ENCODE measurements at places on chromosomes 16 and 17.

GRCh38 chr16:88896238-88897070, 30.0 kb upstream of the PABPN1L start:
- DNase-seq: no peak

DNA sequence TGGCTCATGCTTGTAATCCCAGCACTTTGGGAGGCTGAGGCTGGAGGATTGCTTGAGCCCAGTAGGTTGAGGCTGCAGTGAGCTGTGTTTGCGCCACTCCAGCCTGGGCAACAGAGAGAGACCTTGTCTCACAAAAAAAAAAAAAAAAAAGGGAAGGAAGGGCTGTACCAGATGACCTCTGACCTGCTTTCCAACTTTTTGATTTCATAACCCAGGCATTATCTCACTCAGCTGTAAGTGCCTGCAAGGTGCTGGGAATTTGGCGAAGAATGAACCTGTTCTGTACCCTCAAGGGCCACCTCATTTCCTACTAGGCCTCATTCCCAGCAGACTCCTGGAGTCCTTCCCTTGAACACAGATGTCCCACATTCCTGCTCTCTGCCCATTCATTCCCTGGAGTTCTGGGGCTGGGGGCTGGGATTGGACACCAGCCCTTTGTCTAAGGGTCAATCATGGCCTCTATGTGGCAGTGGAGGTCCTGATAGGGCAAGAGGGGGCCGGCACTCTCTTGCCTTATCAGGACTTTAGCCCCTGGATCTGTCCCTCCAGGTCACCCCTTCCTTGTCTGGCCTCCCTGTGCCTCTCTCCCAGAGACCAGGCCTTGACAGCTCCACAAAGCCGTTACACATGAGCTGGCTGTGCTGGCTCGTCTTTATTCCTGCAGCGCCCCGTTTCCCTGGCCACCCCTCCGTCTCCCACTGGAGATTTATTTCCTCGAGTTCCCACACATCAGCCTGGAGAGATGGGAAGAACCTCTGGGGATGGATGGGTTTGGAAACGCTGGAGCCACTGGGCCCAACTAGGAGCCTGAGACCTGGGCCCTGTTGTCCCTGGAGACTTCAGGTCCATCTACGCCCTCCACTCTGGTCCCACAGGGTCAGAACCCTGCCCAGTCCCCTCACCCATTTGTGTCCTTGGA, 821 bp upstream of the GFAP start:
- DNase-seq: no peak

GRCh38 chr17:66679631-66680517, 155.0 kb upstream of the CACNG5 start:
- no peak for DNase-seq

- DNase-seq: peak; percentile 15
These were observed 102.0 kb downstream of the ADAMTS18 start for GRCh38 chr16:77332792-77333191.

DNA sequence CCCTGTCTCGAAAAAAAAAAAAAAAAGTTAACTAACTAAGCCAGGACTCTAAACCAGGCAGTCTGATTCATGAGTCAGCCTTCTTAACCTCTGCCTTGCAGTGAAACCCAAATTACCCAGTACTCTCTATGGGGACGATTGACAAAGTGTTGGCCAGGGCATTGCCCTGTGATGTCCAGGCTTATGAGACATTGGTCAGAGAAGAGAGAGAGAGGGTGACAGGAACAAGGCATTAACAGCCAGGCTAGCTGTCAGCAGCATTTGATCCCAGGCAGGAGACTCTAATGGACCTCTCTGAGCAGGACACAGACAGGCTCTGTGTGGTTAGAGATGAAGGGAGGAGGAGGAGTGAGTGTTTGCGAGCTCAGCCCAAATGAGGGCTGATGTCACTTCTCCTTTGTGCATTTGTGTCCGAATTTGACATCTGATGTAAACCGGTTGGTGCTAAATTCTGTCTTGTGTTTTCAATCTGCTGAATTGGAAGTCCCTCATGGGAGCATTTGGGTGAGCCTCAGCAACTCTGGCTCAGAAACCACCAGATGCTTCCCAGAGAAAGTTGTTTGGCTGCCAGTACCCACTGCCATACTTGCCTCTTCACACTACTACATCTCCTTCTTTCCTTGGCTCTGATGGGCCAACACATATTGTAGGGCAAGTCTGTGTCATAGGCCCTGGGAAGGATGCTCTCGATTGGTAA, 4.3 kb upstream of the MYL4 start:
- DNase-seq: no peak

- no peak for DNase-seq
These were observed 378.9 kb downstream of the CDH13 start for GRCh38 chr16:83005653-83006160.

DNA sequence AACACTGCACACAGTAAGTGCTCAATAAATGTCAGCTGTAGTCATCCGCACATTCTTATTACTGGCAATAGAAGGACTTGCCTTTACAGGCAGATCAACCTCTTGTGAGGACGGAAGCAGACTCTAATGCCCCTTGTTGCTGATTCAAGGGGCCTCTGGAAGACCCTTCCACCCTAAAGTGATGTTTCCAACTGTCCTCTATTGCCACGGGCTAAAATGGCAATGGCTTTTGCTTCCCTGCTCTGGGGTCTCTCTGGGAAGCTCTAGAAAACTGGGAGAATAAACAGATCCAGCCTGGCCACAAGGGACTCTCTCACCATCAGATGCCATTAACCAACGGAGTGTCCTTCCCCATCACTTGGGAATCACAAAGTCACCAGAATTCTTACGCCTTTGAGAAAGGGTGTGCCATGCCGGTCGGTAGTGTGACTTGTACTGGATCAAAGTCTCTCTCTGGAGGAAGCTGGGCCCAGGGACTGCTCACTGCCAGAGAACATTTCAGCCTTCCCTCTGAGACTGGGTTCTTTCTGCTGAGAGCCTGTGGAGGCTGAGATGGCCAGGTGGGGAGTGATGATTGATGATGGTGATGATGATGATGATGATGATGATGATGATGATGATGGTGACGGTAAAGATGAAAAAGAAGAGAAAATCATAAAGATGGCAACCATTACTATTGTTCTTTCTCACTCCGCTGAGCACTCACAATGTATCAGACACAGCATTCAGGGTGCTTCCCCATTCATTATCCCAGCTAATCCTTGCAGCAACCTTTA, 146.8 kb downstream of the CYLD start:
- no peak for DNase-seq

DNA sequence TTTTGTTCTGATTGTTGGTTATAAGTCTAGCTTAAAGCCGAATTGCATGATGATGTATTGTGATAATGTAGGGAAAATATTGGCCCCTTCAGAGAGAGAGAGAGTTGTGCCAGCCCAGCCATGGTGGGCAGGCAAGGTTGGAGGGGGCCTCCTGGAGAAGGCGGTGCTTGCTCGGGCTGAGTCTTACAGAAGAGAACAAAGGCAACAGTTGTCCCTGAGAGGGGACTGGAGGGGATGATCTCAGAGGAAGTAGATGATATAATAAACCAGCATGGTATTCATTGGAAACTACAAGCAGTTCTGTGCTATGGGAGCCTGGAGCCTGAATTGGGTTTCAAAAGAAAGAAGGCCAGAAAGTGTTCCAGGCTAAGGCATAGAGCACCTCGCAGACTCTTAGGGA, 173.8 kb downstream of the RPTOR start:
- no peak for DNase-seq

GRCh38 chr17:61805399-61805798, 57.9 kb downstream of the BRIP1 start:
- DNase-seq: peak; percentile 42

DNA sequence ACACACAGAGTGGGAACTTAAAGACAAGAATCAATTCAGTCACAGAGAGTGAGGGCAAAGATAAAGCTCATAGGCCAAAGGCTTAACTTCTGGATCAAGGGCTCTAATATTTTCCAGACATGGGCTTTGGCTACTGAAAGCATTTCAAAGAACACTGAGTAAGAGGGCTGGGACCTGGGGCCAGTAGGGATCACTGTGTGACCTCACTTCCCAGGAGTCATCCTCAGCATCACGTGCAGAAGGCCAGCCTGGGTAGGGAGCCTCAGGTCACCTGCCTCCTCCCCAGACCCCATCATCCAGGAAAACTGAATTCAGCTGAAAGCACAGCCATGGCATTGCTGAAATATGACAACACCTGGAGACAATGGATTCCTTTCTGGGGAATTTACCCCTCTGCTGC, 163.5 kb downstream of the RAB11FIP4 start:
- no peak for DNase-seq

DNA sequence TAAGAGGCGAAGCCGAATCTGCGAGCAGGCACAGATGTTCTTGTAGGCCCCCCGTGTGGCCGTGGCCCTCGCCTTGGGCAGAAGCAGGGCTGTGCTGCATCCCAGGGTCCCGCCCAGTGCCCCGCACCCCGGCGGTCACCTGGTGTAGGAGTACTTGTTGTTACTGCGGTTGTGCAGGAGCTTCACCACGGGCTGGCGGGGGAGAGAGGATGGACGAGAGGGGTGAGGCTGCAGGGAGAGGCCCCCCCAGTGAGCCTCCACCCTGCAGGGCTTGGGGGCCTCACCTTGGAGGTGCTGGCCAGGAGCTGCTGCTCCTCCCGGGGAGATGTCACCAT, 11.4 kb downstream of the ASPHD1 start:
- DNase-seq: no peak

DNA sequence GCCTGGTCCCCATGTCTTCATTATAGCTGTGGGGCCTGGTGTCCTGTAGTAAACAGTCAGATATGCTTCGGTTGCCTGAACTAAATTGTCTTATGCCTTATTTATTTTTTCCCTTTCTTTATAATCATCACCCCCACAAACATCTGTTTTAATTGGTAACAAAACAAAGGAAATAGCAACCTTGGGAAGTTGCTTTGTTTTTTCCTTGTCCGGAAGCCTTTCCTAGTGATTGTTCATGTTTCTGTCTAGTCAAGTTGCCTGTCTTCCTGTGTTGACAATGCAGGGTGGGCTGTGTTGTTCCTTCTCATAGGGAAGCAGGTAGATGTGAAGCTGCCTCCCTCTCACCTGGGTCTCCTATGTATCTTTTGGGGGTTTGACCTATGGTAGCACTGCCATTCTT, 16.7 kb downstream of the PGS1 start:
- DNase-seq: no peak

DNA sequence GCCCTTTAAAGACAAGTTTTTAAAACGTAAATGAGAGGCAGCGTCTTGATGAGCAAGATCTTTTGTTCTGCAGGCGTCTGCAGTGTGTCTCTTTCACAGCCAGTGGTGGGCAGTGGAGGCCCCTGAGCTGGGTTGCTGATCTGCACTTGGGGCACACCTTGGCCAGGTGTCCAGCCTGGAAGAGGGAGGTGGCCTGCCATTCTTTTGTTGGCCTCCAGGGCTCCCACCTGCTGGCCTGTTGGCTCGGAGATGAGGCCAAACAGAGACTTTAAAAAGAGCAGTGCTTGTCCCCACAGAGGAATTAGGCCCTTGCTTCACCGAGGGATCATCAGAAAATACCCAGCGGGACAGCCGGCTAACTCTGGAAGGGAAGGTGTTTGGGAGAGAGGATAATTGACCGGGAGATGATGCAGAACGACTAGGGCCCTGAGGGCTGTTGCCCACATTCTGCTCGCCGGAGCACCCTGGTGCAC, 145.9 kb upstream of the PLCG2 start:
- no peak for DNase-seq

- peak; percentile 17 for DNase-seq
These were observed 4.0 kb downstream of the MAFG start for GRCh38 chr17:81923302-81924260.

DNA sequence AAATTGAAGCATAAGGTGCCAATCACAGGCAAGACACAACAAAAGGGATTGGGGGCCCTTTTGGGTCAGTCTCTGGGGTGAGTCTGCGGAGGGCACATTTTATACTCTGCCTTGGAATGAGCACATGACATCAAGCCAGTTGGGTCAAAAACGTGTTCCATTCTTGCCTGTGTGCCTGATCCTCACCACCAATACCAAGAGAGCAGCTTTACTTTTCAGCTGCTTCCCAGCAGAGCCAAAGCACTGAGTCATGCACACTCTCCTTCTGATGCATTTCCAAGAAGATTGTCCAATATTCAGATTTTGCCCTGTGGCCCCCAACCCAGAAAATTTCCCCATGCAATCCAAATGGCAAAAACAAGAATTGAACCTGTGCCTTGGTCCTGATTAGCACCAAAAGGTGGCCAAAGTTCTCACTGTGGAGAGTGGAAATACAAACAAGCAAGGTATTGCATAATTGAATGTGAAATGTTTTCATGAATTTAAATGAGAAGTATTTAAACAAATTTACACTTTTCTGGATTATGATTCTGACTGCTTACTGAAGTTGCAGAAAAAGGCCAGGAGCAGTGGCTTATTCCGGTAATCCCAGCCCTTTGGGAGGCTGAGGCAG, 217.8 kb upstream of the SOX9 start:
- no peak for DNase-seq

DNA sequence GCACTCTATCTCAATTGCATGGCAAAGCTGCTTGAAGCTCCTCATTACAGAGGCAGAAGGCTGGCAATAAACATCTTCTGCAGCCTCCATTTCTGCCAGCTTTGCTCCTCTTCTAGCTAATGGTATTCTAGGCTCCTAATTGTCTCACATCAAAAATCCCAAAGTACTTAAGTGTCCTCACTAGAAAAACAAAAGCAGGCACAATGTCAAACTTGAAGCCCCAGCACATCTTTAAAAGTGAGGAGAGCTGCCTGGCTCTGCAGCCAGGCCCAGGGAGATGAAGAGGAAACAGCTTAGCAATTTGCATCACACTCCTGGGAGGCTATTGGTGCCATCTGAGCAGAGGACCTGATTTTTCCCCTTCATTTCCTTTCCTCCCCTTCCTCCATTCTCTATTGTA, 197.1 kb downstream of the KCNJ2 start:
- DNase-seq: no peak

- no peak for DNase-seq
These were observed 29.7 kb downstream of the TRPV3 start for GRCh38 chr17:3527896-3528295.

- no peak for DNase-seq
These were observed 5.2 kb downstream of the ODAD4 start for GRCh38 chr17:41935641-41936040.

- DNase-seq: no peak
These were observed 71.1 kb upstream of the TMEM97 start for GRCh38 chr17:28247671-28248555.

DNA sequence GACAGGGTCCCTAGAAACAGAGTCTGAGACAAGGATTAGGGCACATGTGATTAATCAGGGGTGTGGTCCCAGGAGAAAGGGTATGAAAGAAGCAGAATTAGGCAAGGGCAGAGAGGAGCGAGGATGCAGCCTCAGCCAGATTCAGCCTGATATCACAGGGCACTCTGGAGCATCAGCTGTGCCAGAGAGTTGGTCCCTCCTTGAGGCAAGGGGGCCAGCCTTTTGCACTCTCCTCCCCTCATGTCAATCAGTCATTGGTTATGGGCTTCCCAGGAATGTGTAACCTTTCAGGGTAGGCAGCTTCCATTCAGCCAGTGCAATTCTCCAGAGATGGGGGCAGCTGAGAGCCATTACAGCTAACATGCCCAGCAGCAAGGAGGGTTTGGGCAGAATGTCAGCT, 152.6 kb upstream of the LHX1 start:
- DNase-seq: no peak
